Amniotic epithelial cell (primary cell): ENCODE measurements at places on chromosomes 6 and 20.

GRCh38 chr20:17987988-17988387, 19.2 kb downstream of the MGME1 start:
- DNase-seq: no peak

GRCh38 chr6:153367021-153367420, 235.9 kb upstream of the RGS17 start:
- no peak for DNase-seq

DNA sequence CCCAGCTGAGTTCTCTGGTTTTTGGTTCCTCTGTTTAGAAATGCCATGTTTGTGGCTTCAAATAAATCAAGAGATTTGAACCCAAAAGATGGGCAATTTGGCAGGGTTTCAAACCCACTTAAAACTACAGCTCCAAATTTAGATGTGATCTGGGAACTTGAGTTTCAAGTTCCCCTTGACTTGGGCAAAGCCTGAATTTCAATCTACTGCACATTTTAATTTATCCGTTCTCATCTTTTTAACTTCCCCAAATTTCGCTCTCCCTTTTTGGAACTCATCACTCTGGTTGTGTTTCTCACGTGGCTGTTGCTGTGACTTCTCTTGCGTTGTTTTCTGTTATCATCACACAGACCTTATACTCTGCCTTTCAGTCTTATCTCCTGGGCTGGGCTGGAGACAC, 230.9 kb downstream of the CDC5L start:
- DNase-seq: no peak

- no peak for DNase-seq
These were observed 801.9 kb downstream of the QKI start for GRCh38 chr6:164216368-164216767.

GRCh38 chr20:49054056-49054643, 8.0 kb downstream of the CSE1L start:
- DNase-seq: no peak

- DNase-seq: no peak
These were observed 551.0 kb downstream of the PHF3 start for GRCh38 chr6:64186592-64186991.

DNA sequence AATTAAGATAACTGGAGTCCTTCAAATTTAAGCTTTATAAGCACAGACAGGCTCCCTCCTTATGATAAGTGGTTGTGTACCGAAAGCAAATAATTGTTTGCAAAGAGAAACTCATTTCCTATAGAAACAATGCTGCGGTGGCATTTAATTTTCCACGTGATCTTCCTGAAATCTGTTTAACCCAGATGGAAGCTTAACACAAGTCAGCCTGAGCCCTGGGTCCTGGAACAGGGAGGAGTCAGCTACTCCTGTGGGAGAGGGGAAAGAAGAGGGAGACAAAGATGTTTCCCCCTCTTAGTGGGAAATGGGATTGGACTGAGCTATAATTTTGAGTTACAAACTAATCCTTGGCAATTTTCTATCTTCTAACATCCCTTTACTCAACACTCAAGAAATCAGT, 136.5 kb downstream of the ELOVL4 start:
- no peak for DNase-seq
